CD4-positive, alpha-beta T cell treated with Interferon alpha-2 for 1 hour (primary cell): ENCODE measurements at places on chromosomes 6 and 20.

- DNase-seq: no peak
These were observed 72.2 kb downstream of the CNBD2 start for GRCh38 chr20:36040571-36040970.

- DNase-seq: no peak
These were observed 11.5 kb downstream of the IRF4 start for GRCh38 chr6:402901-403658.

- no peak for DNase-seq
These were observed 75.2 kb upstream of the ARHGAP18 start for GRCh38 chr6:129785047-129785755.

- no peak for DNase-seq
These were observed 191.0 kb downstream of the QKI start for GRCh38 chr6:163605385-163606097.

- DNase-seq: no peak
These were observed 92.6 kb downstream of the THBS2 start for GRCh38 chr6:169160855-169161560.

DNA sequence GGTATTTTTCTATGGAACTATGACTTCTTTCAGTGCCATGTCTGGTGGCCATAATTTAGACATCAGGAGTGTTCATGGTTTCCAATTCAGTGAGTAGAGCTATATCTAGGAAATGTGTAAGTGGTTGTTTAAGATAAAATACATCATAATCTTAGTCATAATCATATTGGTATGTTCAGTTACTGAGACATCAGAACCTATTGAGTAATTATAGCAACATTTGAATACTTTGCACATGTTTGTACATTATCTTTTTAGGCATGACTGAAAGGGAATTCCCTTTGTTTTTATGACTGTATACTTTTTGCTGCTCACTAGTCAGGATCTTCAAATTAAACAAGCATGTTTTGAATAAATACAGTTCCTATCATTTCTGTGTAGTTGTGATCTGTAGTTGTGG is 64.0 kb downstream of the STXBP5 start:
- DNase-seq: no peak

DNA sequence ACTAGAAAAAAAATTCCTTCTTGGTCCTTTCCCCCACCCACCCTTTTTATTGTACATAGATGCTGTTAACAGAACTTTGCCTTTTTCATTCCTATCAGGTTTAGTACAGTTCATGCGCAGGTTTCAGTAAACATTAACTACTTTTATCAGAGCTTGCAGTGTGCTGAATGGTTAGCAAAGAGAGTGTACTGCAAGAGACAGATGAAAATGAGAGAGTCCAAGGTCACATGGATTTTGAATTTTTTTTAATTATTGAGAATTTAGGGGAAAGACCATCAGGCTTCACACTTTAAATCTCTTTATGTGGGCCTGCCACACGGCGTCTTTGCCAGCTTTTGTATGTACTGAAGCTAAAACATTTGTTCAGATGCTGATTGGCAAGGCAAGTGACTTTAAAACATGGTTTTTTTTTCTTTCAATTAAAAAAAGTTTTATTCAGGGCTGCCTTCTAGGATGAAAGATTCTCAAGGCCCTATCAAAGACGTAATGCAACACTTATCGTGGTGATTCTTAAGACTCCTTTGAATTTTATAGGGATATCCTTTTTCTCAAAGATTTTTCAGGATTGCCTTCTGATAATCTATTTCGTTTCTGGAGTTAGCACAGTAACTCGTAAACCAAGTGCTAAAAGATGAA is 32.2 kb downstream of the RREB1 start:
- DNase-seq: no peak

DNA sequence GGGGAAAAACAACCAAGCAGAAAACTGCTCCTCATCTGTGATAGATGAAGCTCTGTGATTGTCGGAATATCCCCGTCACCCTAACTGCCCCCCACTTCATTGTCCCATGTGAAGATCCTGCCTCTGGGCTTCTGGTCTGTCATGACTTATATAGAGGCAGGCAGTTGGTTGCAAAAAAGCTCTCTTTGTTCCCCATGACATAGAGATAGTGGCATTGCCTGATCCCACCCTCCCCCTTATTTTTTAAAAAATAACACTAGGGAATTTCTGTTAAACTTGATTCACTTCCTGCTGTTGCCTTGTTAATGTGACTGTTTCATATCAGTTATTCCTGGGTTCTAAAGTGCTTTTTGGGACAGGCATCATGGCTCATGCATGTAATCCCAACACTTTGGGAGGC is 203.1 kb downstream of the JARID2 start:
- DNase-seq: no peak

DNA sequence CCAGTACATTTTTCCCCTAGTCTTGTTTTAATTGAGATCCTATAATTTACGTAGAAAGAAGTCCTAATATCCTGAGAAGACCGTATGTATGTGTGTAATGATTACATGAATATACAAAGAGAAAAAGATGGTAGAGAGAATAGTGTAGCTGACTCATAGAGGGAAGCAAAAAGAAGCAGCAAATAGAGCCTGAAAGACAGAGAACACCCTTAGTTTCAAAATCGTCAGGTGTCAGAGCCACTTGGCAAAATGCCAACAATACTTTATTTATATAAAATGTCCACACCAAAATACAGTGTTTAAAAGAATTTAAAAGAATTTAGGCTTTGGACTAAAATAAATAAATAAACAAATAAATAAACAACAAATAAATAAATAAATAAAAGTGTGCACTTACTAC is 1414.1 kb upstream of the EYS start:
- no peak for DNase-seq

- peak; percentile 76 for DNase-seq
These were observed 6.8 kb upstream of the USP49 start for GRCh38 chr6:41901882-41902519.

DNA sequence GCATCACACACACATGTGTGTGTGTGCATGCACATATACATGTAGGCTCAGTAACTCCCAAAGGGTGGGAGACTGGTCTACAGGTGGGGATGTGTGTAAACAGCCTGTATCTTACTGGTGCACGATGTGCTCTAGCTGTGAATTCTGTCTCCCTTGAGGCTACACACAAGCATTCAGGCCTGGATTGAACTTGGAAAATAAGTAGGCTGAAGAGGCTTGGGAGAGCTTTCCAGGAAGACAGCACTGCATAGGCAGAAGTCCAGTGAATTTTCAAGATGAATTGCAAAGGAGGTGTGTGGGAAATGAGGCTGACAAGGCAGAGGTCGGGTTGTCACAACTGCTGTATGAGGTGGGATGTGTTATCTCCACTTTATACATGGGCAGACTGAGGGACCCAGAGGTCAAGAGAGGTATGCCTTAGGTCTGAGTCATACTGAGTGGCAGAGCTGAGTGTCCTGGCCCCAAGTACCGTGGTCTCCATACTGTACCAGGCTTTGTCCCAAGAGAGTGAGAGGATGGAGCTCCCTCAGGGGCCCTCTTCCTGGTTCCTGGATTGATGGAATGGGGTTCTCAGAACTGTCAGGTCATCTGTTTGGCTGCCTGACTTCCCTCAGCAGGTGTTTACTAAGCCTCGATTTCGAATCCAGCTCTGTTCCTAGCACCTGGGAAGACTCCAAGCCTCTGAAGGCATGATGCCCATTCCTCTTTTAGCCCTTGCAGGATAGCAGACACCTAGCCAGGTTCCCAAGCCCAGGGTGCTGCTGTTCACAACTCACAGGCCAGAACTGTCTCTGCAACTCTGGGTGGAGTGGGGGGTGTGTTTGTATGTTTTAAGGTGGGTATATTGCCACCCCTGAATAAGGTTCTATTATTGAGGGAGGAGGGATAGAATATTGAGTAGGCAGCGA is 14.4 kb downstream of the SNPH start:
- DNase-seq: no peak

- peak; percentile 78 for DNase-seq
These were observed at the start of gene RALY for GRCh38 chr20:33993576-33994221. Gene RALY (plus strand): TSS chr20:33993911. CDS start chr20:34072075, 78,164 bp downstream.

DNA sequence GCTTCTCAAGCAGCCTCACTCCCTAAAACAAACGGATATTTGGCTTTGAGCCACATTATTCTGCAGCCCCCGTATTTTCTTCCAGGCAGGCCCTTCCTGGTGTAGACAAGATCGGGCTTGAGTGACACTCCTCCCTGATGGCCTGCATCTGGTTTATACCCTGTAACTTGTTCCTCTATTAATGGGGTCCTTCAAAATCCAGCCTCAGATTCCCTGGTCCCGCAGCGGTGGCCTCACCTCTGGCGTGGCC is 375 bp upstream of the TMEM14C start:
- DNase-seq: no peak

- no peak for DNase-seq
These were observed 13.1 kb downstream of the DNPH1 start for GRCh38 chr6:43216200-43216599.

GRCh38 chr6:108302386-108302785 is 7.5 kb downstream of the AFG1L start:
- no peak for DNase-seq

DNA sequence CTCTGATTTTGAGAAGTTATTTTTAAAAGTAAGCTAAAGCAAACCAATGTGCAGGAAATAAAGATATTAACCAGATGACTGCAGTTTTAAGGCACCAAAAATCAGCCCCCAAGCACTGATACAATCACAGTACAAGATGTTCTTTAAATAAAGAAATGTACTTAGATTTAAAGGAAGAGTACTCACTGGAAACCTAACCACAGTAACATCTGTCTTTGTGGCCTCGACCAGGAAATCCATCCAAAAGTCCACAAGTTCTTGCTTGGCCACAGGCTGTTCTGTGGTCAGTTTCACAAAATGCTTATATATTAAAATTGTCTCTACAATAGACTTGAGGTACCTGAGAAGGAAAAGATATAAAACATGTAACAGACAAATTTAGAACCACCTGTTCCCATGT is 105.9 kb upstream of the MAP7 start:
- DNase-seq: no peak
